Adrenal gland (tissue), 19 donors: ENCODE measurements at places on chromosomes 1 and 21.

DNA sequence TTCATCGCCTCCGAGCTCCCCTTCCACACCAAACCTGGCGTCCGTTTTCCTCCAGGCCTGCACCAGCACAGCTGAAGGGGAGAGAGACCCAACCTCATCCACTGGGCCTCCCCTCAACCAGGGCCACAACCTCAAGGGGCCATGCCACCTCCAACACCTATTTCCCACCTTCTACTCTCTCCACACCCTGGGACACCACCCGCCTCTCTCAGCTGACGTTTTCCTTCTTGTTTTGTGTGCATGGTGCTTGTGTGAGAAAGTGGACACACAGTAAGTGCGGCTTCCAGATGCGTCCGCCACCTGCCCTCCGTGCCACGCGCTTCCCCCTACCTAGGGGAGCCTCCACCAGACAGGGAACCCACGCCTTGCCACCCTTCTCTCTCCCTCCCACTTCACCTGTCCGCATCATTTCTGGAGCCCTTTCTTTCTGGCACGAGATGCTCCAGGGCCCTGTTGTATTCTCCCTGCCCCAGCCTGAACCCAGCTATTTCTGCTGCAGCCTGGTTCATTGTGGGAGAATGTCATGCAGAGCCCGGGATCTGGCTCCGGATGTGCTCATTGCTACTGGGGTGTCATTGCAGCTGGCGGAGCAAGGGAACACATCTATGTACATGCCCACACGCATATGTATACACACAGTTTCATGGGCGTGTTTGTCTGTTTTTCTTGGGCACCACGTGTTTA lies 1.3 kb upstream of the GNB1 start:
- peak; percentile 33 for DNase-seq

GRCh38 chr1:96971439-96971838 lies 249.9 kb downstream of the PTBP2 start:
- DNase-seq: no peak

DNA sequence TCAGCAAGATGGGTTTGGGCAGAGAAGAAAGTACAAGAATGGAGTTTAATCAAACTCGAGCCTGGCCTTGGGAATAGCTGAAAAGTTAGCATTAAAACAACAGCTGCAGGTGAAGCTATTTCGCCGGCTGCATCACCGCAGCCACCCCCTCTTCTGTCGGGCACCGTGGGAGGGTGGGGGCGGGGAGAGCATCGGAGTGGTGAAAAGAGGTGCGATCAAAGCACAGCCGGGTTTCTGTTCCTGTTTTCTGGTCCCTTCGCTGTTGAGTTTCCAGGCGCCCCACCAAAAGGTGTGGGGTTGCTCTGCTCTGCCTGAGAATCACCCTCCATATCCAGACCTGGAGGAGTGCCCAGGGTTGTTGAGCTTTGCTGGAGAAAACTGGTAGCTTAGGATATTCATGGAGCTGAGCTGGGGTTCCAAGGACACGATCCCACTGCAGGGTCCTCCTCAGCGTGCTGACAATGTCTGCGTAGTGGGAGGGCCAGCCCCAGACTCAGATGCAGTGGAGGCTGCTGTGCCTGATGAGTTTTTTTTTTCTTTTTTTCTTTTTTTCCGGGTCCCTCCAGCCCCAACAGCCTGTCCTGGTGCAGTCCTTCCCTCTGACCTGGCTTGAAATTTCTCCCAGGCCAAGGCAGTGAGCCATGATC lies 127.5 kb upstream of the C1orf174 start:
- no peak for DNase-seq

- DNase-seq: peak; percentile 75
Observed at GRCh38 chr1:173122958-173123852, 72.5 kb upstream of the TNFSF18 start.

DNA sequence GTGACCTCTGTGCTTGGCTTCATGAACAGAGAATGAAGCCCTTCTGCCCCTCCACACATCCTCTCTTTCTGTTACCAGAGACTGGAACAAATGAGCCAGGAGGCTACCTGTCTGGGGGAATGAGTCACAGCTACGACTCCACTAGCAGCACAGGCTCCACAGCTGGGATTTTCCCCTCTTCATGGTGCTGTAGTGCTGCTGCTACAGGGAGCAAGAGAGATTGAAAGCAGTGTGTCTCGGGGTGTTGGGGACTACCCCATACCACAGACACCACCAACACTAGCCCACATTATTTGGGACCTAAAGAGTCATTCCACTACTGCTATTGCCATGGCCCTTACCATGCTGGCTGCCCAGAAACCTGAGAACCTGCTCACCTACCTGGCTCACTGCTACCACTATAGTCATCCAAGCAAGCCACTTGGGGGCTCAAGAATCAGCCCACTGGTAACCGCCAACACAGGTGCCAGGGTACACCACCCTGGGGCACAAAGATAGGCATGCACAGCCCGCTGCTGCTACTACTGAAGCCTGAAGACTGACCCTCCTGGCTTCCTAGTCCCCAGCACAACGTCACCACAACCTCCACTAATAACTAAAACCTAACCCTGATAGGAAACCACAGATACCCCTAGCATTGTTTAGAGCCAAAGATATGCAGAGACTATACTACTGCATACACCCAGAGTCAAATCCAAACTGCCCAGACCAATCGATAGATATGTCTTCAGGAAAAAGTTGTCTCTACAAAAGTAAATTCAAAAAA lies 17.7 kb downstream of the CD1E start:
- no peak for DNase-seq

GRCh38 chr1:209063767-209064659 lies 519.5 kb upstream of the CAMK1G start:
- DNase-seq: no peak
